ENCODE measurements at places on chromosomes 1 and 21.

GRCh38 chr1:90435351-90435750, 281.8 kb downstream of the BARHL2 start:
- DNase-seq = no peak

GRCh38 chr1:39128959-39129358, 75.5 kb upstream of the MACF1 start:
- no peak for DNase-seq

GRCh38 chr1:159066108-159066507, 10.5 kb downstream of the AIM2 start:
- DNase-seq = no peak

DNA sequence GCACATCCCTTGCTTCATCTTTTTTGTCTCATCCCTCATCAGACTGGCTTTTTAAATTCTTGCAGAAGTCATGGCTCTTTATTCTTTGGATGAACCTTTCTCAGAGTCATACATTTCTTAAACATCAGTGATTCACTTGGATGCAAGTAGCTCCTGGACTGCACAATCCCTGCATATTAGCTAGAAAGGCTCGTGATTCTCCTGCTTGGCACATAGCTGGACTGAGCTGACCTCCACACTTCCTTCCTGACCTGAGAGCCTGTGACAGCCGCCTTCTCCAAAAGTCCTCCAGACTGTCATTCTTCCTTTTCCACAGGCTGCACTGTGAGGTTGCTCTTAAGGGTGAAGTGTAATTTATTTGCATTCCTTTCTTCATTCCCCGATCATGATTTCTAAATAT, 109.4 kb downstream of the RGL1 start:
- no peak for DNase-seq

DNA sequence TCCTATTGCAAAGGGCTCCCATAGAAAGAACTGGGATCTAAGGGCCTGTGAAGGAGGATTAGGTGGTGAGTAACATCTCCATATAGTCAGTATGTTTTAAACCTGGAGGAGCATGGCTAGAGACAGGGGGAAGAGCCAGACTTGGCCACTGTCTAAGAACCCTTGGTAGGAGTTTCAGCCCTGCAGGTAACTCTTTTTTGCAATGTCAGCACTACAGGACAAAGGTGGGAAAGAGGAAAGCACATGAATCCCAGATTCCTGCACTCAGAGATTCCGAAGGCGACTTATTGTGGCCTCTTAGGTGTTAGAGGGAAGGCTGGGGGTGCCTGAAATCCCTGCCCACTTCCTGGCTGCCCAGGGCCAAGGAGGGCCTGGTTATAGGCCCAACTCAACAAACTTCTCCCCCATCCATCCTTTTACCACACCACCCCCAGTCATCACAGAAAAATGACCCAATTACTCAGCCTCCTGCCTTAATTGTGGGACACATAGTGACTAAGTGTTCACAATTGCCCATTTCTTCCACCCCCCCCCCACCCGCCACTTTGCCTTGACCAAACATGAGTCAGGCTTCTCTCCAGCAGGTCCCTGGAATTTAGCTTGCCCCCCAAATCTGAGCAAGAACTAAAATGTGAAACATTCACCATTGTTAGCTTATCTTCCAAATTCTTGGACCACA, 1.9 kb upstream of the NTNG1 start:
- no peak for DNase-seq

- no peak for DNase-seq
Observed at GRCh38 chr1:191675856-191676783, 482.1 kb upstream of the RGS18 start.

DNA sequence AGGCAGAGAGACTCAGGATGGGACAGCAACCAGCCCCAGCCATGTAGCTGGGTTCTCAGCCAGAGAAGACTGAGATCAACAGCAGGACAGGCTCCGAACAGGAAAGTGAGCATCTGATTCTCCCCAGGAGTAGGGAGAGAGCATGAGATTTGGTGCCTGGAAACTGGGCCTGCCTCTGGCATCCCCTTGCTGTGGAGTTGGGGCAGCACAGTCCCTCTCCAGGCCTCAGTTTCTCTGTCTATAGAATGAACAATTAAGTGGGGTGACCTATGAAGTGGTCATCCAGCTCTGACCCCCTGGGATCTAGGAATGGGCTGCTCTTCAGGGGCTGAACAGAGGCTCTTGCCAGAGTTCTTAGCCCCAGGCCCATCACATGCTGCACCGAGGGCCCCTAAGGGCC, 55.6 kb downstream of the KLHDC7A start:
- DNase-seq = no peak

- DNase-seq = no peak
Observed at GRCh38 chr1:185343306-185343705, 26.3 kb upstream of the IVNS1ABP start.

DNA sequence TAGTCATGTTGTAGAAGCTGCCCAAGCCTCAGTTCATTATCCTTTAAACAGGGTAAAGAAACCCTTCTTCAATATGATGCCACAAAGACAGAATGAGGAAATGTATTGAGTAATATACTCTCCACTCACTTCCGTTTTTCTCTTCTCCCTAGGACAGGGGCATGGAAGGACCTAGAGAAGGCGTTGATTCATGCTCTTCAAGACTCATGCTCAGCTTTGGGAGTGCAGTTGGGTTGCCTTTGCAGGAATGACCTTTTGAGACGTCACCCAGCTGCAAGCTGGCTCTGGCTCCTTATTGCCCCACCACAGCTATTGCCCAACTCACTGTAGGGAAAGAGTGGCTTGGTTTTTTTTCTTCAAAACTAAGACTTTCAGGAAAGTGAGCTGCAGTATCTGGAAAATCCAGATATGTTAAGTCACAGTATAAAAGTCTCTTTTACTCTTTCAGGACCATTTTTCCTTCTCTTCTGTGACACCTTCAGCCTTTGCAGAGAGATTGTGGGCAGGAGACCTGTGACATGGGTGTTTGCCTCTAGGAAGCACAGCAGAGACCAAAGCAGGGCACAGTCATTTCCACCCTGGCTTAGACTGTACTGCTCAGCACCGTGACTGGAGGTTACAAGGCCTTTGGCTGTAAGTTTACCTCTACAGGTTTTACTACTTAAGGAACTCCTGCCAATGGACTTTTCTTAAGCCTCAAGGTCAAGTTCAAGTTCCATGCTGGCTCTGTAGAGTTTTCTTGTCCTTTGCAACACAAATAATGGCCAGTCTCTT, 39.5 kb downstream of the XCL2 start:
- no peak for DNase-seq

- DNase-seq = no peak
Observed at GRCh38 chr1:27391511-27392095, 819 bp upstream of the GPR3 start.

DNA sequence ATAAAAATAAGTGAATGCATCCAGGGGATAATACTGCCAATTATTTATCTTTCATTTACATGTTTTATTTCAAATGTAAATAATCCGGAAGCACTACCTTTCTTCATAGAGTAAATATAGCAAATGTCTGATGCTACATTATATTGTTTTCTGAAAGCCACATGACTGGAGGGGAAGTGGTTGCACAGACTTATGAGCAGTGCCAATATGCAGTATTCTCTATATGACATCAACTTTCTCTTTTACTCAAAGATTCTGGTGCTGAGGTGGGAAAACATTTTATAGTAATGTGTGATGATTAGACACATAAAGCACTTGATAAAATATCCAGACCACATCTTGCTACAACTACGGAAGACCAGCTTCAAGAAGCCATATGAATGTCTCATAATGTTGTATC, 314.7 kb downstream of the NEGR1 start:
- DNase-seq = no peak

DNA sequence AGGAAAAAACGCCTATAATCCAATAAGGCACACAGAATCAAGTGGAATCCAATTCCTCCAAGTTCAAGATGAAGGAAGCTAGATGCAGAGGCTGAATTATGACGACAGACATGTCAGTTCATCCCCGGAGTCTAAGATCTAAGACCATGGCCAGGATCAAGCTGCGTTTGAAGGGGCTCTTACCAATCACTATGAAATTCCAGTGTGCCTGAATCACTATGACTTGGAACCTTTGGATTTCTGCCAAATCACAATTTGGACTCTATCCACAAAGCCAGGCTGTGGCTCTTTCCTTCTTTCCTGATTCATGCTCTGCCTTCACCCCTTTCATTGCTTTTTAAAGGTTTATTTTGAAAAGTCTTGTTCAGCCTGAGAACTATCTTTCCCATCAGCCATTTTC, 17.1 kb downstream of the OLIG2 start:
- no peak for DNase-seq

GRCh38 chr1:54488779-54489626, 59.0 kb upstream of the ACOT11 start:
- peak; percentile 29 for DNase-seq

GRCh38 chr1:221718381-221719277, 23.3 kb downstream of the DUSP10 start:
- DNase-seq = no peak

DNA sequence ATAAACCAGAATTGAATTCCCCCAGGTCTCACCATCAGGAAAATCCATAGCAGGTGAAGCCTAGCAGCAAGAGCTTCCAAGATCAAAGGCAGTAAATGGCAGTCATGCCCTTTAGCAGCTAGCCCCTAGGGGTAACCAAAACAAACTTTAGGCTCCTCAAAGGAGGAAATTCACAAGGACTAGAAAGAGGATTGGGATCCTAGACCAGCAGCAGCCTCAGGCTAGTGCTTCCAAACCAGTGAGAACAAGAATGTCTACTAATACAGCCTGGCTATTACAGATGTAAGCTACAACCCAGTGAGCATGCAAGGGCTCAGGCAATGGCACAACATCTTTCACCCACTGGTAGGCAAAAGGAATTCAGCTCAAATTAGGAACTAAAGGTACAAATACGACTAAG, 11.1 kb upstream of the RIMKLA start:
- no peak for DNase-seq

GRCh38 chr1:206455289-206455665, 15.0 kb upstream of the IKBKE start:
- no peak for DNase-seq

DNA sequence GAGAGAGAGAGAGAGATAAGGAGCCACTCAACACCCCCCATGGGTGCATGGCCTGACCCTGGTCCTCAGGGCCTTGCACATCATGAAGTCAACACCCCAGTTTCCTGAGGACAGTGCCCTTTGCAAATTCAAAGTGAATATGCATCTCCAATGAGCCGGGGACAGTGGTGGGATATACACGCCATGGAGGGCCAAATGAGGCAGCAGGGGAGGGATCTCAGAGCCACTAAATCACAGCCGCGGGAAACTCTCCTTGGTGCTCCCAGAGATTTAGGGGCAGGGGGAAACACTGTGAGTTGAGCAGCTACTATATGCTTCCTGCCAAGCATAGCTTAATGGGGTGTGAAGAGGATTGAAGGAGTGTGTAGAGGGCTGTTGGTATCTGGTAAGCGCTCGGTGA, 35.5 kb downstream of the MATN1 start:
- no peak for DNase-seq
